ENCODE measurements at places on chromosomes 7 and 10. TPM values are rescaled to one million over a fixed set of nuclear protein-coding genes. Genes with fewer than 3 reads are reported as not detected.

The MBL2 gene
- under 0.01 TPM for total RNA-seq

The ARHGAP21 gene
- total RNA-seq = 165 TPM

The OR2A1 gene
- 0.36 TPM for total RNA-seq

The HOXA13 gene
- 8.0 TPM for total RNA-seq

The CNNM1 gene
- total RNA-seq = 0.36 TPM

The FLNC gene
- total RNA-seq = 93.7 TPM

The ZNF138 gene
- 8.3 TPM for total RNA-seq

The TUBAL3 gene
- total RNA-seq = not detected

Measured in osteoblast (primary cell).